ENCODE measurements at places on chromosomes 4 and X.

DNA sequence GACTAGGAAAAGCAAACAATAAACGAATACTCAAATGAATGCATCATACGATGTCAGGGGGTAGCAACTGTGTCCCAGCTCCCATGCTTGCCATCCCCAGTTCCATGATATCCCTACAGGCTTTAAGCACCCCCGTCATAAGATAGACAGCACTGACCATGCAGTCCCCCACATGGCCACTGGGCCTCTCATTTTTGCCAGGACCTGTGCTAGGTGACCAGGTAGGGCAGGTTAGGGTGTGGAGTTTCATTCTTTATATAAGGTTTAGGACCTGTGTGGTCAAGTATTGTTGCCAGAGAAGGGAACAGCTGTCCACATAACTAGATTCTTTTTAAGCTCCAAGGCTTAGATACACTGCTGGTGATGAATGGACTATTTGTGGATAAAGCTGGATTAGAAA, 9.7 kb downstream of the PPEF2 start:
- no peak for DNase-seq

DNA sequence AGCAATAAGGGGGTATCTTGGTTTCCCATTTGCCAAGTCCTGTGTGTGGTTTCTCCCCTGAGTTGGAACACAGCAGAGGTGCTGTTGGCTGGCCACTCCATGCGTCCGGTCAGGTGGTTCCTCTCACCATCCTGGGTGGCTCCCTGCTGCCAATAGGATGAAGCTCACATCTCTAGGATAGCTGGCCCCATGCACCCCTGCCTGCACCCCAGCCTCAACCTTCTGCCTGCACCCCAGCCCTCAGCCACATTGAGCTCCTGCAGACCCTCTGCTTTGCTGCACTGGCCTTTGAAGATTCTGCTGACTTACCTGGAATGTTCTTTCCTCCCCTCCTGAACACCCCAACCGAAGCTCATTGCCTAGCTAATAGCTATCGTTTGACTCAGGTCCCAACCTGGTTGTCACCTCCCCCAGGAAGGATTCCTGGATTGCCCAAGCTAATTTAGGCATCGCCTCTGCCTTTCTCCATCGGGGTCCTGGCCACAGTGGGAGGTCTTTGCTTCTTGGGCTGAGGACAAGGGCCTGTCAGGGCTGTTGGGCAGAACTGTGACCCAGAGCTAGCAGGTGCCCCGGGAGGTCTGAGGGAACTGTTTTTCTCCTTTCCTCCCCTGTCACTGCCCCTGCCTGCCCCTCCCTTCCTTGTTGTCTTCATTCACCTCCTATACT, 36.6 kb upstream of the GRPEL1 start:
- no peak for DNase-seq

- DNase-seq, result no peak
Observed at GRCh38 chr4:118774989-118775388, 60.9 kb downstream of the SEC24D start.

GRCh38 chrX:19883878-19884277, 3.5 kb downstream of the SH3KBP1 start:
- DNase-seq, result no peak

DNA sequence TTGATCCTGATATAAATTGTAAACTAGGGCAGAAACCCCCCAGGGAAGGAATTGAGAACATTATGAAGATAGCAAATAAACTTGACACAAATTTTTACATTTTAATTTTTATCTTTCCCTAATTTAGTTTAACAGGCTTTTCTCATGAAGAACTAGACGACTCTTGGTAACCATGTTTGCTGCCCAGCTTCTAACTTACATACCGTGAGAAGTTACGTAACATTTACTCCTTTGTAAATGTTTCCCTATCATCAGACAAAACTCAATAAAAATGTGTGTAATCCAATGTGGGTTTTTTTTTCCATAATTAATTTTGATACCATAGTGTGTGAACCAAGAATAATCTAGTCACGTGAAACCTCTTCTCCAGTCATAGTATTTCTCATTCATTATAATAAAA, 34.4 kb downstream of the OFD1 start:
- no peak for DNase-seq

GRCh38 chrX:56798339-56798711, 69.3 kb downstream of the NBDY start:
- DNase-seq, result no peak

DNA sequence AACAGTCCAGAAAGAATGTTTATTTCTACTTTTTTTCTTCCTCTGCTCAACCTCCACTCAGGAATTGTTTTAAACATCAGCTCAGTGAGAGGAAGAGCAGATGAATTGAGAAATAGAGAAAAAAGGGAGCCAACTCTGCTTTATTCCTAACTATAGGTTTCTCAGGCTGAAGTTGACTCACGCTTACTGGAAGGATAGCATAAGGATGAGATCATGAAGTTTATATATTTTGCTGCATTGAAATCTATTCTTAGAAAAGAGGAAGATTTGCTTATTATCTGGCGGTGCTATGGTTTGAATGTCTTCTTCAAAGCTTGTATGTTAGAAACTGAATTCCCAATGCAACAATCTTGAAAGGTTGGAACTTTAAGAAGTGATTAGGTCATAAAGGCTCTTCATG, 1673.4 kb upstream of the PCDH7 start:
- no peak for DNase-seq

DNA sequence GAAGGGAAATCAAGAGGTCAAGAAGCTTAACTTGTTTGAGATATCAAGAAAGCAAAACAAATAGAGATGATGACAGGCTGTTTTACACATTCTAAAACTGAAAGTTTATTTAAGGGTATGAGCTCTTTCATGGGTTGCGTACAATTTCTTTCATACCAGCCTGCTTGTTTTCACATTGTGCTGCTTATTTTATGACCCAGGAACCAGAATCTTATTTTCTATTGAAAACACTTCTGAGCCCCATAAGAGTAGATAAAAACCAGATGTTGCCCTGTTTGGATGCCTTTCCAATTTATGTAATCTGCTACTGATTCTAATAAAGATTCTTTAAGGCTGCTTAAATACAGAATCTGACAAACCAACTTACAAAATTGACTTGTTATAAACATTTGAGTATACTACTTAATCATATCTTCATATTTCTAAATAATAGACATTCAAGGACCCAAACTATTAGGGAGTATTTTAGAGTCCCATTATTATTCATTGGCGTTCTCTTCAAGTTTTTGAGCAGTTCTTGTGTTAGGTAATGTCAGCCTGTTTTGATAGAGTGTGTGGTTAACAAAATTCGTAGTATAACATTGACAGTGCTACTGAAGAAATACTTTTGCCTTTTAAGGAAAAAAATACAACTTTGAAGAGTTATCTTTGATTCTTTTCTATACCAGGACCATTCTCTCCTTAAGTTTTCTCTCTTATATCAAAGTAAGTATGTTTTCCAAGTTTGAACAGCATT, 74.4 kb downstream of the PDLIM5 start:
- no peak for DNase-seq

DNA sequence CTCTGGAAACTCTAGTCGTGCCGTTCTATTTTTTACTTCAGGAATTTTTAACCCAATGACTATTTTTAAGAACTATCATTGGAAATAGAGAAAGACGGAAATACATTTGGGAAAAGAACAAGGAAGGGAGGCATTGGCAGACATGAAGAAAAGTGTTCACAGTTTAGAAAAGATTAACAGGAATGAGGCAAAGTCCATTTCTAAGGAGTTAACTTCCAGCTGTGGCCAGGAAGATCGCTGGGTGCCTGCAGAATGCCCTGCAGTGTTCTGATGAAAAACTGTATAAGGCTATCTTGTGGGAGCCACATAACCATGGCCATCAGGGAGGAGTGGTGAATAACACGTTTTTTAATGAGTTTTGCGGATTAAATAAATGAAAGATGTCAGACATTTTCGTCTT, 150.6 kb upstream of the VCX3A start:
- DNase-seq, result no peak

DNA sequence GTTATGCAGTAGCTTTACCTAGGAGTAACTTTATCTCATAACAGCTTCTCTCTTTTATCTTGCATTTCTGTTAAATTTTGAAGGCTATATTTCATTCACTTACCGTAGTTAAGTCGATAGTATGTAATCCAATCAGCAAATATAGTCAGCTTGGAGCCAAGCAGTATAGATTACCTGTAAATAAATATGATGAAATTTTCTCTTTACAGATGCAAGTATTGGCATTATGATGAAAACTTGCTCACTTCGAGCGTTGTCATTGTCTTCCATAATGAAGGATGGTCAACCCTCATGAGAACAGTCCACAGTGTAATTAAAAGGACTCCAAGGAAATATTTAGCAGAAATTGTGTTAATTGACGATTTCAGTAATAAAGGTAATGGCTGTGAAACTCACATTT, 42.3 kb downstream of the HMGB2 start:
- no peak for DNase-seq

DNA sequence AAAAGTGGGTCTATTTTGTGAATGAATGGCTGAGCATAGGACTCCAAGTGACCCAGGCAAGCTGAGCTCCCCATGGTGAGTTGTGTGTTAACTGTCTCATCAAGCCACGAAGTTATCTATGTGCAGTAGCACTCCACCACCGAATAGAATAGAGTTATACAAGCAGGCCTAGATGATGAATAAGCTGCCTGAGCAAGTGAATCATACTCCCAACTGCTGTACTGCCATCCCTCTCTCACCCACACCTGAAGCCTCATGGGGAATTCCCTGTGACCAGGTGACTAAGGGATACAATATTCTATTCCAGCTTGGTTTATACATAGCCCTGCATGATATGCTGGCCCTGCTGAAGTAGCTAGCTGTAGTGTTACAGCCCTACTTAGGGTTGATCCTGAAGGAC, 38.7 kb downstream of the KDM5C start:
- DNase-seq, result no peak

DNA sequence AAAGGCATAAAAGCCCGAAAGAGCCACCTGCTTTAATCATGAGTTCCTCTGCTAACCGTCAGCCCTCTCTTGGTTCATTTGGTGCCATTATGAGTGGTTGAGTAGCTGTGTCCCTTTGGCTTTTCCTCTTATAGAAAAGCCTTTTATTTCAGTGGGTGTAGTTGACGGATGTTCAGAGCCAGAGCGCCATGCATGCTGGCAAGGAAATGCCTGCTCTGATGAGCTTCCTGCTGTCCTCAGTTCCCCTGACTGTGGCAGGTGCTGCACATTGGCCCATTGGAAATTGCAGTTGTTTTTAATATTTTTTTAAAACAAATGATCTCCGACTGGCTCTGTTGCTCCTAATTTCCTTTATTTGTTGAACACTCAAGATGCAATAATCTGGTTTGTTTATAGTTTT, 77.3 kb upstream of the LIMCH1 start:
- no peak for DNase-seq

GRCh38 chr4:128751354-128751753, 58.1 kb upstream of the JADE1 start:
- DNase-seq, result no peak

- no peak for DNase-seq
Observed at GRCh38 chr4:128516301-128516969, 228.8 kb upstream of the PGRMC2 start.

DNA sequence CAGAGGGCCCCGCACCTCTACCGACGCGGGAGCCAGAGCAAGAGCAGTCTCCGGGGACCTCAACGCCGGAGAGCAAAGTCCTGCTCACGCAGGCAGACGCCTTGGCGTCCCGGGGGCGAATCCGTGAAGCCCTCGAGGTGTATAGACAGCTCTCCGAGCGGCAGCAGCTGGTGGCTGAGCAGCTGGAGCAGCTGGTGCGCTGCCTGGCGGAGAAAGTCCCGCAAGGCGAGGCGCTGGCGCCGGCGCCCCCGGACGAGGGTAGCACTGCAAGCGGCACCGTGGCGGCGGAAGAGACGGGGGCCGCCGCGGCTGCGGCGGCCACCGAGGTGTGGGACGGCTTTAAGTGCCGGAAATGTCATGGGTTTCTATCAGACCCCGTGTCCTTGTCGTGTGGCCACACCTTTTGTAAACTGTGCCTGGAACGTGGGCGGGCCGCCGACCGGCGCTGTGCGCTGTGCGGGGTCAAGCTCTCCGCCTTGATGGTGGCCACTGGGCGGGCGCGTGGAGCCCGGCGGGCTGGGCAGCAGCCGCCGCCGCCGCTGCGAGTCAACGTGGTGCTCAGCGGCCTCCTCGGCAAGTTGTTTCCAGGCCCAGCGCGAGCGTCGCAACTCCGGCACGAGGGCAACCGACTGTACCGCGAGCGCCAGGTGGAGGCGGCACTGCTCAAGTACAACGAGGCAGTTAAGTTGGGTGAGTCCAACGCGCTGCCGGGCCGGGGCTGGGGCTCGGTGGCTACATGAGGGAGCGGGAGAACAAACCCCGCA, 672 bp downstream of the LONRF3 start:
- DNase-seq, result no peak

GRCh38 chr4:52606040-52606439, 53.1 kb downstream of the USP46 start:
- DNase-seq, result no peak

- DNase-seq, result no peak
Observed at GRCh38 chr4:182604953-182605352, 312.2 kb downstream of the DCTD start.

- DNase-seq, result no peak
Observed at GRCh38 chr4:3408793-3409330, 32.9 kb upstream of the HGFAC start.

DNA sequence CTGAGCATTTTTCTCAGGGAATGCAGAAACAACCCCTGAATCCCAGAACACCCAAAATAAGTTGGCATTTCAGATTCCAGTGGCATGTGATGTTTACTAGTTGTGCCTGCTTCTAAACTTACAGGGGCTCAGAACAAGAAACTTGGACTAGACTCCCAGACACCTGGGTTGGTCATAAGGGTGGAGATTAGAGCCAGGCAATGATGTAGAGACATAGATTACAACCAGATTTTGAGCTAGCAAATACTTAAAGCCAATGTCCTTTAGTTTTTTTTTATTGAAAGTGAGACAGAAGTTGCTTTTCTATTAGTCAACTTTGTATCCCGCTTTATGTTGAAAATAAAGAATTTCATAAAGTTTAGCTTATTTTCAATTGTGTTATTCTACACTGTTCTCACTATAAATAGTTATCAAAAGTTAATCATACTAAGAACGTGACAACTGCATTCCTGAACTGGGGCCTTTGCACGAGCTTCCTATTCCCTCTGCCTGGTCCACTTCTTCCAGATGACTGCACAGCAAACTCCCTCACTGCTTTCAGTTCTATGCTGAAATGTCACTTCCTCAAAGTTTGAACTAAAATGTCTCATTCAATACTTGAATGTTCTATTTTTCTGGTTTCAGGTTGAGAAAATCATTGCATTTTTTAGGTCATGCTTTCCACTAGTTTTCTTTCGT, 224.7 kb upstream of the PPP1R2C start:
- DNase-seq, result no peak

DNA sequence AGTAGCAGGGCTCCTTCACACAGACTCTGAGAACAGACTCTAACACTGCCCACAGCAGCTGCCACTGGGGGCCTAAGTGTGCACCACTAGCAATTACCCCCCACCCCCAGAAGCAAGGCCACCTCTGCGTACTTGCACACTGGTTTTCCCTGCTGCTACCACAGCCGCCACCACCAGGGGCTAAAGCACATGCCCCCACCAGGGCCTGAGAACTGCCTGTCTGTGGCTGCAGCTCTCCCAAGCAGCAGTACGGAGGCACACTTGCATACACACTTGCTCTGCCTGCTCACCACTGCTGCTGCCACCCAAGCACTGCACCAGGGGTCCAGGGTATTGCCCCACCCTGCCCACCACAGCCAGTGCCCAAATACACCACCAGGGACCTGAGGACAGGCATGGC, 59.6 kb downstream of the SCML2 start:
- DNase-seq, result no peak

All from left renal pelvis (tissue), 4 donors.